ENCODE measurements at places on chromosomes 4 and X.
A peak's percentile ranks its signal among the peaks of the same experiment; 100 is the strongest.

- DNase-seq, result no peak
These were observed 23.6 kb upstream of the PACRGL start for GRCh38 chr4:20676501-20677197.

DNA sequence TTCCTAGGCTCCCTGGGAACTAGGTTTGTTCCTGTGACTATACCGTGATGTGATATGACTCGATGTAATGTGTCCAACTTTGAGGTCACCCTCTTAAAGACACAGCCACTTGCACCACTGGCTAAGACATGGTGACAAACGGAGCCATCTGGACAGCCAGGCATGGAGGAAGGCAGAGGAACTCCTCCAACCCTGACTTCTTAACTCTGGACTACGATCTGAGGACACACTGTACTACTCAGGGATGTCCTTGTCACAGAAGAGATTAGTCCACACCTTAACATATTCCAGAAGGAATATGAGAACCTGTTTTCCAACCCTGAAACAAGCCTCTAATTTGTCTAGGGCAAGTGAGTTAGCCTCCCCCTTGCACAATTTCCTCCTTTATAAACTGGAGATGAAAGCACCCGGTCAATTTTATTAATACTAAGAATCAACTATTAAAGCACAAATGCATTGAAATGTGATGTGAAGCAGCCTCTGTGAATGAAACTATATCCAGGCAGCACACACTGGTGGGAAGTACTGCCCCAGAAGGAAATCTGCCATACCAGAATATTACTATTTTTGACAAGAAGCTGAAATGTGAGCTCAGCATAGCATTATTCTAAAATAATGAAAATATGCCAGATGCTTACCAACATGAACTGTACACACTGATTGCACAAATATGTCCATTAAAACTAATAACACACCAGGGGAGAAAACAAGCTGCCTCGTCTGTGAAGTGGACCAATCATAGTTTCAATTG, 47.3 kb downstream of the TSPAN5 start:
- DNase-seq, result no peak

DNA sequence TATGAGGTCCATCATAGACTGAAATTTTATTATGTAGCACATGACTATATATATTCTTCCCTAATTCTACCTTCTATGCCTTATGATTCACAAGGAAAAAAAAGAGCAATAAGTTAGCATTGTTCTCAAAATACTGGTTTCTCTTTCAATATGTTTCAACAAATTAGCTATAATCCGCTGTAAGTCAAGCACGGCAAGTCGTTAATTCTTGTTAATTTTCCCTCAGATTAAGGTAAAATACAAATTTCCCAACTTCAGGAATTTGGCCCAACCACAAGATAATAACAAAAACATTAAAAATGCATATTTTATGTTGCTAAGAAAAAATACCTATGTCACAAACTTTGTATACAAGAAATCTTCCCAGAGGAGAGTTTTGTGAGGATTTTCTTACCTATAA, 296.5 kb upstream of the GALNTL6 start:
- no peak for DNase-seq

- DNase-seq, result no peak
These were observed 32.2 kb downstream of the DHRSX start for GRCh38 chrX:2468261-2469195.

DNA sequence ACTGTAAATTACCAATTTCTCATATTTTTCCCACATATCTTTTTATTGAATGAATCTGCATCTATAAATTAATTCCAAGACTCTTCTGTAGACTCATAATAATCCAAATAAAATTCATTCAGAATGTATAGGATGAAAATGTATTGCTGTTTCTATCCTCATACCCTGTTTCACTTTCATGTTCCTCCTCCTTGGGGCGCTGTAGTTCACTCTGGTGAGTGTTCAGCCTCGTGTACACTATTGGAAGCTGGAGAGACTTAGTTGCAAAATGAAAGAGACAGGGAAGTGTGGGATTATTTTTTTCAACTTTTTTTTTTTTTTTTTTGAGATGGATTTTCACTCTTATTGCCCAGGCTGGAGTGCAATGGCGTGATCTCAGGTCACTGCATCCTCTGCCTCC, 296.1 kb downstream of the TLL1 start:
- DNase-seq, result peak; percentile 5

DNA sequence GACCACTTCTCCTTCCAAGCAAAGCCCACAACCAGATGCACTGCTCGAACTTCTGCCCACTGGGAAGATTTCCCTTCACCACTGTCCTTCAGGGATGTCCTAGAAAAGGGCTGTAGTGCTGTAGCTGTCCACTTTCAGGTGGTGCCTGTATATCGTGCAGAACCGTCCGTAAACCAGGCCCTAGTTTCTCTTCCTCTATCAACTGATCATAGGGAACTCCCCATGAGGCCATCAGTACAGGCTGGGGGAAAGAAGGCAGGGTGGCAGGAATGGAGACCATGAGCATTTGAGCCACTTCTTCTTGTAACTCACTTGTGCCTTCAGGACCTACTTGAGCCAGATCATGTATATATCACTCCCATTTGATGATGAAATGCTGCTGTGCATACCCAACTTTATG, 57.3 kb upstream of the FAM9B start:
- no peak for DNase-seq

DNA sequence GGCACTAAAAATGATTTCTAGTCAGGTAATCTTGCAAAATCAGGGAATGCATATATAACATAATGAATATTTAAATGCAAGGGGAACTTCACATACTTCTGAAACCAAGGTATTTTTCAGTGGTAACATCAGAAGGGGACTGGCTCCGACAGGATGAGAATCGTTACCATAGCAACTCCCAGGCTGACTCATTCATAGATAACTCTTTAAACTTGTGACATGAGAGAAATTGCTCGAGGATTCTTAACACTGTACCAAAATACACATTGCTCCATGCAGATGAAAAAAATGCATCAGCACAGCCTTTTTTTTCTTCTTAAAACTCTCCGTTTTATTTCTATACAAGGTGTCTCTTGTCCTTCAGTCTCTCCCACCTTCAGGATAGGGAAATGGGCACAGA, 114.3 kb downstream of the GABRB1 start:
- DNase-seq, result peak; percentile 4

DNA sequence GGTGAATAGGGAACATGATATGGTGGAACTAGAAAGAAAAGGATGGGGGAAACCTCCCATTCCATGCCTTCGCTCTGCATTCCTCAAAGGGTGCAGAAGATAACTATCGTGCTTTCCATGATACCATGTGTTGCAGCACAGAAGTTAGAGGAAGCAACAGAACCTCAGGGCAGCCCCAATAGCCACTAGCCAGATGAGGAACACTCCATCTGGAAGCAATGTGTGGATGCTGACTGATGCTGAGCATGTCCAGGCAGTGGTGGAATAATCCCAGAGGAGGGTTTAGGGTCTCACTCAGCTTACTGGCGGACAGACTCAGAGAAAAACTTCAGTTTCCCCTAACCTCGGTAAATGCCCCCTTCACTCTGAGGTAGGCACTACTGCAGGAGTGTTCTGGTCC, 7.5 kb downstream of the SMIM10 start:
- DNase-seq, result no peak

DNA sequence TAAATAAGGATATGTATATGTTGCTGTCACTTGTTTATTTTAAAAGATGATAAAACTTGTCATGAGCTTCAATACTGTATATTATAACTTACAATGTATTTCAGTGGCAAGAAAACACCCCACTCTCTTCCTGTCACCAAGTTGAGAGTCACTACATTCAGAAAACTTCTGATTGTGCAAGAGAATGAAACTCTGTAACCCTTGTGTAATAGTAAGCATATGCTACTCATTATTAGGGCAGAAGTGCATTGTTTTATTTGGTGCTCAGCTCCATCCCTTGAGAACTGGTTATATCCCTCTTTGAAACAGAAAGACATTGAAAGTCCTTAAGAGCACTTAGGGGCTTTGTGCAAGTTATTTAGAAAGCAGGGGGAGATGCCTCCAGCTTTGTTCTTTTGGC, 594.5 kb downstream of the ARAP2 start:
- no peak for DNase-seq

GRCh38 chr4:76905521-76905920, 7.6 kb upstream of the SOWAHB start:
- no peak for DNase-seq

DNA sequence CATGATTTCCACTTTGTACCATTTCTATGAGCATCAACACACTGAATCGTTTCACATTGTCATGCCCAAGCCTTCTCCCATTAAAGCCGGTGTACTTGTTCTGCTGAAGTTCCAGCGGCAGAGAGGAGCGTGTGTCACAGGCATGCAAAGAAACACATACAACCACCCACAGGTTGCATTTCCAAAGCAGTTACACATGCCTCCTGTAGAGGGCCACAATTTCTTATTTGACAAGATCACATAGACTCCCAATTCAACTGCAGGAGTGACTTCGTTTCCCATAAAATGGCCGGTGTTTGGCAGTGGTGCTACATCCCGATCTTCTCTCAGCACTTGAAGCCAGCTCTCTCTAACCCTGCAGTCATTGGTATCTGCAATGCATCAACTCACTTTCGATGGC, 992.6 kb downstream of the NLGN4X start:
- no peak for DNase-seq

DNA sequence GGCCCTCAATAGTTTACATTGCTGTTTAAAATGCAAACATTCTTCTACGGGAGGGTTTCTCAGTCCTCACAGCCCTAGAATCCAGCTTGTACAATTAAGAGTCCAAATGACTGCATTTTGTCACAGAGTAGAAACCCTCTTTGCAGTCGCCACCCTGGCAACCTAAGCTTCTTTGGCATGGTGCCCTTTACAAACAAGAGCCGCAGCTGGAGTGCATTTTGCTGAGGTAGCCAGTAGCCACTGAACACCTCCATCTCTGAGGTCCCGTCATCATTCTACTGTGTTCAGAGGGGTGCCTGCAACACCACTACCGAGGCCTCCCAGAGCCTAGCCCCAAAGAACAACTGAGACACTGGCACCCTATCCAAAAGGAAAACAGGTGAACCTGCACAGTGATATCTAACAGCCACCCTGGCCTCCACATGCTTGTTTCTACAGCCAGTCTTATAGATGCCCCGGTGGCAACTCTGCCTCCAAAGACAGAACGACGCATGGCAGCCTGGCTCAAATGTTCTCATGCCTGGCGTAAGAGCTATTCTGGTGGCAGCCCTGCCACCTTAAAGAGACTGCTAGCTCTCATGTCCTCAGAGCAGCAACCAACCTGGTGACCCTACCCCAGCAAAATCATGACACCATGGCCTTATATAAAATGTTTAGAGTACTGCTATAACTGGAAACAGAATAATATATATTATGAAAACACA, 801.9 kb downstream of the TECRL start:
- no peak for DNase-seq

All from SW 1271 (cell line).